ENCODE measurements at places on chromosomes 16 and 17.
A peak's percentile ranks its signal among the peaks of the same experiment; 100 is the strongest.

- peak; percentile 3 for DNase-seq
Observed at GRCh38 chr16:68146585-68146984, 61.4 kb downstream of the NFATC3 start.

DNA sequence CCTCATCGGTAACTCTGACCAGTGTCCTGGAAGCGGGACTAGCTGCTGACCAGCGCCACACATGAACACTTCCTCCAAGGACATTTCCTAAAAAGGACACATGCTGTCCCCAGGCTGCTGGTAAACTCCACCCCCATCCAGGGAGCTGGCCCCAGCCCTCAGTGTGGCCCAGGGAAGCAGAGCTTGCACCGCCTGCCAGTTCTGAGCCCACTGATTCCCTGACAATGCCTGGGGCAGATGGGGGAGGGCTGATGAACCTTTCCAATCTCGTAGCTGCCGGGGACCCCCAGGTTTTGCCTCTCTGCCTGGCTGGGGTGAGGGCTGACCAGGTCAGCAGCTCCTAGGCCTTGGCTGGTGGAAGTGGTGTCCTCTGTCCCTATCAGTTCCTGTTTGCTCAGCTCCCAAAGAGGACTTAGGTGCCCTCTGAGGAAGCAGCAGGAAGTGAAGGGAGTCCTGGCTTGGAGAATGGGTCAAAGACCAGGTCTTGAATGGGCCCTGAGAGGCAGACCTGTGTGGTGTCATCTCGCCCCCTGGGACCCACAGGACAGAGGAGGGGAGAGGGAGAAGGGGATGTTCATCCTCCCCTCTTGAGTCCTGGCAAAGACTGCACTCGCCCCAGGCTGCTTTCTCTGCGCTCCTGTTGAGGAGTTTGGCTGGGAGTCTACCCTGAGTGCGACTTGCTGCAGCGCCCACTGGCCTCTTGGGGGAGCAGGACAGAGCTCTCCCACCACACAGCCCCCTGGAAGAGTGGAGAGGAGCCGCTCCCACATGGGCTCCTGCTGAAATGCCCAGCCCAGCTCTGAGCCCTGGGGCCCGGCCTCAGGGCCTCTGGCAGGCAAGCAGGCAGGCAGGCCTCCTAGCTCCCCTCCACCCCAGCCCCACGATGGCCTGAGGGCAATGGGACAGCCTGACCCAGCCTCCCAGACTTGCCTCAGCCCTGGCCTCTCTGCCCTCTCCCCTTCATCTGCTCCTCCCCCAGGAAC is 16.8 kb downstream of the PDK2 start:
- no peak for DNase-seq

DNA sequence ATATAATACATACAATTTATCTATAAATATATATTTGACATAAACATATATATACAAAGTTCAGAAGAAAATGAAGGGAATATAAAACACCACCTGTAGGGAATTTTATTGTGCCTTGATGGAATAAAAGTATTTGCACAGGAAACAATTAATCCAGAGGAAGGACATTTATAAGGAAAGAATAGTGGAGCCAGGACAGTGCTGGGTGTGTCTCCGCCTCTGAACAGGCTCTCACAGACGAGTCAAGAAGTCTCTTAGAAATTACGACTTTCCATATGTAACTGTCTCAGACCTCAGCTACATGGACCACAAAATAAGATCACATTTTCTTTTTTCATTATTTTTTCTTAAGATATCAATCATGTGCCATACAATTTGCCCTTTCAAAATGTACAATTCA is 93.9 kb downstream of the TMEM114 start:
- DNase-seq = no peak

GRCh38 chr17:19372439-19372838 is 5.9 kb upstream of the MAPK7 start:
- no peak for DNase-seq

- no peak for DNase-seq
Observed at GRCh38 chr17:17455173-17455572, 21.6 kb upstream of the MED9 start.

- no peak for DNase-seq
Observed at GRCh38 chr16:59058250-59058649, 324.1 kb upstream of the GOT2 start.

DNA sequence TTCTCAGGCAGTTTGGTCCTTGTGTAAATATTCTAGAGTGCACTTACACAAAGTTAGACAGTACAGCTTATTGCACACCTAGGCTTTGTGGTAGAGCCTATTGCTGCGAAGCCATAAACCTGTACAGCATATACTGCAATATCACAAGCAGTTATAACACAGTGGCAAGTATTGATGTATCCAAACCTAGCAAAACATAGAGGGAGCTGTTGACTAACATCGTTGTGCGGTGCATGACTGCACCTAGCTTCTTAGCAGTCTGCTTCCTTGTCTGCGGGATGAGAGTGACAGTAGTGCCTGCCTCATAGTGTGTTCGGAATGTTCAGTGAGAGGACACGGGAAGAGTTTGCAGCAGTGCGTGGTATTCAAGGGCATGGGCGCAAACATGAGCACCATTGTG is 78.9 kb downstream of the MPRIP start:
- no peak for DNase-seq

- no peak for DNase-seq
Observed at GRCh38 chr16:87391324-87391949, 699 bp upstream of the MAP1LC3B start.

DNA sequence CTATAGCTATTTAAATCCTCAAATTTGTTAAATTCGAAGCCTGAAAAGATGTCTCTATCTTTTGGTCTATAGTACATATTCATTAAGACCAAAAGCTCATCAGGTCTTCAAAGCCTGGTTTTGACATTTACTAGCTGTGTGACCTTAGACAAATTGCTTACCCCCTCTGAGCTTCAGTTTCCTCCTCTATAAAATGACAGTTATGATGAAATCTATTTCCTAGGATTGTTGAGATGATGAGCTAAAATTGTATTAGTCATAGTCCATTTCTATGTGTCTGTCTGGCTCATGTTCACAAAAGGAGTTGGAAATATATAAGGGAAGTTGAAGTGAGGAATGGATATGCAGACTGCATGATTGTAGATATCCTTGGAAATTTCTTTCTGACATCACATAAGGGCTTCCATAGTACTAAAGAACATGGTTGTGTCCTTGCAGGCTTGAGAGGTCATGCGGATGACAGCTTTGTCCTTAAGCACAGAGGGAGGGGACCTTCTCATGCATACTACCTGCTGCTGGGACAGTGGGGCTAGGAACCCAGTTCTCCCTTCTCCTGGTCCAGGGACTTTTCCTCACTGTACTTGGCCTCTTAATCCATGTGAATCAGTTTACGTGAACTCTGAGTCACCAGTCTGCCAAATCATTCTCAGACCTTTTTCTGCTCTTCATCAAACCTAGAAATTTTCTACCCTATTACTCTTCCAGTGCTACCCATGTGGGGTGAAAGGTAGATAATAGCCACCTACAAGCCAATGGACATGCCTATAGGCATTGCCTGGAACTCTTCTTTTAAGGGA is 487.5 kb upstream of the SALL1 start:
- DNase-seq = no peak

DNA sequence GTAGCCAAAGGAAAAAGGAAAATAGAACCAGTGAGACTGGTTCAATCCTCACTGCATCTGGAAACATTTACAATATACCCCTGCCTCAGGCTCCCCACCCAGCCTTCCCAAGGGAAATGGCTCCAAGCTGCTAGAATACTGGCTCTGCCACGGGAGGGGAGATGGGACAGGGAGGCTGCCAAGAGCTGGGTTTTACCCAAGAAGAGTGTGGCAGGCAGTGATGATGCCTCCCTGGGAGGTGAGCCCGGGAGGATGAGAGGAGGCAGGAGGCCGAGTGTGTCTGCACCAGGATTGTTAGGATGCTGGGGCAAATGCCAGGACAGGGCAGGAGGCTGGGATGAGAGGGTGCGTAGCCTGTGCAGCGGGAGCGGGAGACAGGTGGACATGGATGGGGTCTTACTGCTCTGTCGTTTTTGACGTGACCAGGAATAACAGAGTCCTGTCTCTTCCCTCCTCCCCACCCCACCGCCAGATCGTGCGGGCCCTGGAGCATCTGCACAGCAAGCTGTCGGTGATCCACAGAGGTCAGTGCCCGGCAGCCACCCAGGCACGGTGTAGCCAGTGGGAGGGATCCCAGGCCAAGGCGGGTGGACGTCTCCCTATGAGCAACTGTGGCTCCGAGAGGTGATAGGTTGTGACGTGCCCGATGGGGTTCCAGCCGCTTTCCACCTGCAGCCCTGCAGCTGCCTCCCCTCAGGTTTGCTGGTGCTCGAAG is 18.4 kb downstream of the MAP2K3 start:
- DNase-seq = no peak

GRCh38 chr17:11742886-11743285 is 144.6 kb downstream of the DNAH9 start:
- DNase-seq = no peak

GRCh38 chr16:88793251-88793954 is 8.4 kb upstream of the PIEZO1 start:
- no peak for DNase-seq

DNA sequence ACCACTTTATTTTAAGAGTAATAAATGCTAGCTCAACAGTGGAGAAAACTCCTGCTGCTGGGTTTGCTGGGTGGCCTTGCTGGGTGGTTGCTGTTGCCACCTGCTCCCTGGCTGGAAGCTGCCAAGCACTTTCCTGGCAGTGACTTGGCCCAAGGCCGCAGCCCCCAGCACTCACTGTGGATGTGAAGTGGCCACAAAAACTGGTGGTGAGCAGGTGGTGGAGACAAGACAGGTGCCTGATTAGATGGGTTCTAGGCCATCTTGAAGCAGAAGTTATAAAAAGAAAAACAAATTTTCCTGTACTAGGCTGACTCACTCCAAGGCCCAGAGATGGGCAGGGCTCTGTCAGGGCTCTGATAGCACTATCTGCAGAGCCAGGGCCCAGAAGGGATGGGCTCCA is 224.7 kb upstream of the NLRP1 start:
- no peak for DNase-seq

- DNase-seq = peak; percentile 73
Observed at GRCh38 chr17:47276868-47277267, 23.2 kb downstream of the ITGB3 start.

DNA sequence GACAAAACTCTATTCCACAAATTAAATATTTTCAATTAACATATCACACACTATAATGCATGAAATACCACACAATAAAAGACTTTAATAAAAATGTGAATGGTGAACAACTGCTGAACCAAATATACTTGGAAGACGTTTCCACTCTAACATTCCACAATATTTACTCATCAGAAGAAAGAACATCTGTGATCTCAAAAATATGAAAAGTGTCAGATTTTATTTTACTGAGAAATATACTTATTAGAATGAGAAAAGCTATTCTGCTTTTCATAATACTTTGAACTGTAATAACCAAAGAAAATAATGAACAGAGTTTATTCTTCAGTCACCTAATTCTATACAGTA is 181.8 kb upstream of the AXIN2 start:
- no peak for DNase-seq

GRCh38 chr17:28446716-28447395 is 26.6 kb upstream of the SLC13A2 start:
- no peak for DNase-seq

GRCh38 chr16:66035096-66035495 is 331.4 kb upstream of the CDH5 start:
- no peak for DNase-seq

DNA sequence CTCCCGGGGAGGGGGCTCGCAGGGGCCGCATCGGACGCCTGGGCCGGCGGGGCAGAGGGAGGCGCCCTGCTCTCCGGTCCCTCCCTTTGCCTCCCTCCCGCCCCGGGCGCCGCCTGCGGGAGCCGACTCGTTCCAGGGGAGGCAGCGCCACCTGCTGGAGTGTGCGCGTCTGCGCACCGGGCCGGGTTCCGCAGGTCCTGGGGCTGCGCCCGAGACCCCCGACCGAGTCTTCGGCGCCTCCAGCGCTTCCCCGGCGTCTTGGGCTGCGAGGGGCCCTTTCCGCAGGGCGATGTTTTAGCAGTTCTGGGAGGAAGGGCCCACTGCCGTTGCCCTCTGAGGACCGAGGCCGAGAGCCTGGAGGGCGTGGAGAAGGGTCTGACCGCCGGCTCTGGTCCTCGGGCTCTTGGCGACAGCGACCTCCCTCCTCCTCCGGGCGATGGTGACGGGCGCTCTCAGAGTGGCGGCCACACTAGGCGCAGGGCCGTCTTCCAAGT is 106.3 kb downstream of the SEC14L1 start:
- no peak for DNase-seq

DNA sequence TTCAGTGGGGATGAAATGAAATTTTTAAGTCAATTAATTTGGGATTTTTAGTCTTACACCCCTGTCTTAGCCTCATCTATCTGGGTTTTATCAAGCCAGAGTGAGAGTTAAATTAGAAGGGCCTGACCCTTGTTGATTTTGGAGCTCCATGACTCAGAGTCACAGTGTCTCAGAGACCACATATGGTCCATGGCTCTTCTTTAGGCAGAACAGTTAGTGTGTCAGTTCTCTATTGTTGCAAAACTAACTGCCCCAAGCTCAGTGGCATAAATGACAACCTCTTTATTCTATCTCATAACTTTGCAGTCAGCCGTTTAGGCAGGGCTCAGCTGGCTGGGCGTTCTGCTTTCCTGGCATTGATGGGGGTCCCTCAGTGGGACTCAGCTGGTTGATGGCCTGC is 44.7 kb downstream of the IRF8 start:
- DNase-seq = no peak

DNA sequence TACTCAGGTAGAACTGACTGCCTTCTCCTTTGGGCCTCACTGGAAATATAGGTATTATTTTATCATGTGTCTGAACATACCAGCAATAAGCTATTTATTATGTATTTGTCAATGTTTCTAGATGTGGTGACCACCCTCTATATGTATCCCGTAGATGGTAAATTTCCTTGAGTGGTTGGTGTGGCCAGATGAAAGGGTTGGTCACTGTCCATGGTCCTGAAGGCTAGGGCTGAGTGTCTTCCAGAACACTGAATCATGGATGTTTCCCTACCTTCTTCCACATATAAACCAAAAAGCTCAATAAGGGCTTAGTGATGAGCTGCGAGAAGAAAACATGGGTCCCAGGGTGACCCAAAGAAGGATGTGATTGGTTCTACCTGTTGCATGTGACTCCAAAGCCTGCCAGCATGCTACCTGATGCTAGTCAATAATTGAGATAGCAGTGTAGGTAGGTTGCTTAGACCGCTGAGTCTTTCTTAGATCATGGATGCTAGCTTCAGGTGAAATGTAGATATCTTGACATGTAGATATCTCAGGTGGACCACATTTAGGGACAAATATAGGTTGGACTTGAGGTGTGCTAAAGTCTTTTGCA is 150.3 kb downstream of the ASIC2 start:
- no peak for DNase-seq

- DNase-seq = no peak
Observed at GRCh38 chr16:88582912-88583575, 12.8 kb downstream of the ZC3H18 start.

All from skeletal muscle cell (primary cell).